ENCODE measurements at places on chromosomes 6 and 20.

- no peak for DNase-seq
Observed at GRCh38 chr6:57040011-57040410, 6.5 kb upstream of the KIAA1586 start.

DNA sequence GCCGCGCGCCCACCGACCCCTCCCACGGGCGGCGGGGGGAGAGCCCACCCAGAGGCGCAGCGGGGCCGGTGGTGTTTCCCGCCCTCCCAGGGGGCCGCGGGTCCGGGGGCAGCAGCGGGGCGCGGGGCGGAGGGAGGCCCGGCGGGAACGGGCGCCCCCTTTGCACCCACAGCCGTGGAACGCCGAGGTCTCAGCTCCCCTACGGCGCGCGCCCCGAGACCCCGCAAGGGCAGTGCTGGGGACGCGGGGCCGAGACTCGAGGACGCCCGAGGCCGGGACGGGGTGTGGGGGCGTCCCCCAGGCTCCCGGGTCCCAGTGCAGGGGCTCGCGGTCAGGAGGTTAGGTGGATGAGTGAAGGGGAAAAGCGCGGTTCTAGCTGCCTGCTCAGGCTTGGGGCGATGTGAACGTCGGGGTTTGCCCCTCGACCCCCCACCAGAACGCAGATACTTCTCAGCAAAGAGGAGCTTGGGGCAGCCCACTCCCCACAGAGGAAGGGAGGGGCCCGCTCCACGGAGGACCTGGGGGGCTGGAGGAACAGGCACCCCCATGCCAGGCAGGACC lies 65.5 kb upstream of the BHLHE23 start:
- no peak for DNase-seq

- DNase-seq = no peak
Observed at GRCh38 chr6:107571354-107571753, 81.4 kb downstream of the SOBP start.

DNA sequence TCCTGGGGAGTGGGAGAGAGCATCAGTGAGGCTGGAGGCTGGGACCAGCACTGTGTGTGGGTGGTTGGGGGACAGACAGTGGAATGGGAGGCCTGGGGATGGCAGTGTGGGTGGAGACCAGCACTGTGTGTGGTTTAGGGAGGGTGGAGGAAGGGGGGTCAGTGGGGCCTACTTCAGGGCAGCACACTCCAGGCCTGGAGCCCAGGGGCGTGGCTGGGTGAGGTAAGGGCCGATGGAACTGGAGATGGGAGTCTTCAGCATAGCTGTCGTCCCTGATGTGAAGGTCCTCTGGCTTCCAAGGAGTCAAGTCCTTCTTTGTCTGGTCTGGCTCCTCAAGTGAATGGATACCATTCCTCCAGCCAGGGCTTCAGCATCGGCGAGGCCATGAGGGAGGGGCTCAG lies 18.6 kb downstream of the KCNK17 start:
- no peak for DNase-seq

DNA sequence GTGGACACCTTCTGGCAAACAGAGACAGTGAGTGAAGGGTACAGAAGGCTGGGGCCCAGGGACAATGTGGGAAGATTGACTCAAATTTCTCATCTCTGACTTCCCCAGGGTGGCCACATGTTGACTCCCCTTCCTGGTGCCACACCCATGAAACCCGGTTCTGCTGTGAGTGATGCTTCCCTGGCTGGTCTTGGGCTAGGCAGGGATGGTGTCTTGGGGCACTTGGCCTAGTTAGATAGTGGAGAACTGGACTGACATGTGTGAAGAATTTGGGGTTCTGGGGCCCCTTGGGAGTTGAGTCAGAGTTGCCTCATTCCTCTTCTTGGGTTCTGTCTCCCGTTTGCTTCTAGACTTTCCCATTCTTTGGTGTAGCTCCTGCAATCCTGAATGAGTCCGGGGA lies 34.2 kb downstream of the GSS start:
- no peak for DNase-seq

All from Ammon's horn (tissue), 1 donor.